ENCODE measurements at places on chromosomes 7 and 10.

DNA sequence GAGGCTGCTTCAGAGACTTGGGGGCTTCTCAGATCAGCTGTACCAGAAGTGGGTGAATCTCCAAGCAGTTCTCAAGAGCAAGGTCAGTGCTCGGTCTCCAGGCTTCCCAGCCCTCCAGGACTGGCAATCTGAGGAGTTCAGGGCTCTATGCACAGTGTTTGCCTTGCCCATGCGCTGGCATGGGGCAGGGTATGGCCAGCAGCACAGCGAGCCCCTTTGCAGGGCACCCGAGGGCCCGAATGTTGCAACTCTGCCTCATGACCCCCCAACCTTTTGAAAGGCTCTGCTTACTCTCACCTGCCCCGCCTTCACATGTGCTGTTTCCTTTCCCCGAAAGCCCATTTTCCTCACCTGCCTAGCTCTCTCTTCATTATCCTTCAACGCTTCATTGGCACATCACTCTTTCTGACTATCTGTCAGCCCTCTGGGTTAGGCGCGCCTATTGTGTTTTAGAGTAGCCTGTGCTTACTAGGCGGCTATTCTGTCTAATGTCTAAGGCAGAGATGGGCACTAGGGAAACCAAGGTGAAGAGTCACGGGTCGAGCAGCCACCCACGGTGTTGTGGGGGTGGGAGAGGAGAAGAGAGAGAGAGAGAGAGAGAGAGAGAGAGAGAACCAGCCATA, 83.6 kb downstream of the WDFY4 start:
- DNase-seq = no peak

DNA sequence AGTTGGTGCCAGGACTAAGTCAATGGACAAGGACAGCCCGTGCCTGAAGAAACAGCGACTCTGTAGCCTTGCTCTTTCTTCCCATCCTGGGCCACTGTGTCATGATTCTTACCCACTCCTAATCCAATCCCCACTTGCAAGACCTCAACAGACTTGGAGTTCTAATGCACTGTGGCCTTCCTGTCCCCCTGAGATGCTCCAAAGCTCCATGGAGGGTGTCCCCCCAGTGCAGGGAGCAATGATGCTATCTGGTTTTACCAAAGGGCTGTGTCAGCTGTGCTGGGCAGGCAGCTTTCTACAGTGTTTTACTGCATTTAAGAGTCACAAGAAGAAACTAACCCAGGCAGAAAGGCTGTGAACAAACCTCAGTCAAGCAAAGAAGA, 108.1 kb downstream of the PRKAG2 start:
- DNase-seq = no peak

- DNase-seq = no peak
Measured at GRCh38 chr7:4208086-4208485, 474.0 kb upstream of the FOXK1 start.

- DNase-seq = no peak
Measured at GRCh38 chr10:110208614-110209453, 1.4 kb downstream of the MXI1 start.

DNA sequence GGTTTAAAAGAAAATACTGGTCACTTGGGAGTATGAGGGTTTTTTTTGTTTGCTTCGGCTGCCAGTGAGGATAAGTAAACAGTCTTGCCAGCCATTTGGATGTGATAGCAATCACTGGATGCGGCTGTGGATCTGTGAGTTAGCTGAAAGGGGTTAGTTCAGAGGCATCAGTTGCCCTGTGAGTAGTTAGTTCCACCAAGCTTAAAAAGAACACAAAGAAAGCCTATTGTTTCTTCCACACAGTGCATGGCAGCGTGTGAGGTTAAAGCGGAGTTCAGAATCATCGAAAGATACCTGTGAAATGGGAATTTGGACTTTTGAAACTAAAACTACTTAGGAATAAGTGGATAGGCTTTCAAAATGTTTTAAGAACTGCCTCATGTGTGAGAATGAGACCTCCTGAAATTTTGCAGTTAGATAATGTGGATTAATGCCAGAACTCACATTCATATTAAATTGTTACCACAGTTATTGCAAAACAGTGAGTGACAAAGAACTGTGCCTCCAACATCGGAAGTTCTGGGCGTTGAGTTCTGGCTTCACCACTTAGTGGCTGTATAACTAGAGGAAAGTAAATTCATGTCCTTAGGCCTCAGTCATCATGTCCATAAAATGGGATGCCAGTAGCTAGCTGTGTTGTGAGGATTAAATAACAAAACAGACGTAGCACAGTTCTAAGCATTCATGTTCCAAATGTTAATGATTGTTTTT, 31.3 kb downstream of the KIAA1217 start:
- no peak for DNase-seq

DNA sequence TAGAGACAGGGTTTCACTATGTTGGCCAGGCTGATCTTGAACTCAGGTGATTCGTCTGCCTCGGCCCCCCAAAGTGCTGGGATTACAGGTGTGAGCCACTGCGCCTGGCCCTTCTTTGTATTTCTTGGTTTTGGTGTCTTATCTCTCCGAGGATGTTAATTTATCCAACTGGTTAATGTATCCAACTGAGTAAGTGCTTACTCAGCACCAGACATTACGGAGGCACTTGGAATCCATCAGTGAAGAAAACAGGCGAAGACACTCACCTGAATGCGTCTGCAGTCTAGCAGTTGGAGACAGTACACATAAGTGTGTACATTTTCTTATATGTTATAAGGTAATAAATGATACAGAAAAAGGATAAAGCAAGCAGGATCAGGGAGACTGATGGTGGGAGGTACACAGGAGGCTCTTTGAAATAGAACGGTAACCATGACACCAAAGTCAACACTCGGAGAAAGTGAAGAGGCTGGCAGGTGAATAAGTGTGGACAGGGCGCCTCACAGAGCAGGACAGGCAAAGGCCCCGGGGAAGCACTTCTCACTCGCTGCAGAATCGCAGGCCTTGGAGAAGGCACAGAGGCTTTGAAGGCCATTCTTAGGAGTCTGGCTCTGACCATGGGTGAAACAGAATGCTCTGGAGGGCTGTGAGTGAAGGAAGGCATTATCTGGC, 73.1 kb downstream of the LANCL2 start:
- DNase-seq = no peak

DNA sequence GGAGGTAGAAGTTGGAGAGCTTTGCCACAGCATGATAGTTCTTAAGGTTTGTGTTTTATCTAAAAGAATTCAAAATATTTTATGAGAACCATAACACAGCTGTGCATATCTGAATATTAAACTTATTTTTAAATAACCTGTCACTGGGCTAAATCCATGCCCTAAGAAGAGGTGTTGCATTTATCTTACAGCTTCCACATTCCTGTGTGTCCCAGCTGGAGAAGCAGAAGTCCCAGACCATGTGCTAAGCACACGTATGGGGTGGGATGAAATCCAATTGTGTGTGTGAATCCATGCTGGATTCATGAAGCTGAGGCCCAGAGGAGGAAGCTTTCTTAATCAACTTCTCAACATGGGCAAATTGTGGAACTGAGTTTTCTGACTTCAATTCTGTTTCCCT, 121.5 kb downstream of the PKD1L1 start:
- DNase-seq = no peak

DNA sequence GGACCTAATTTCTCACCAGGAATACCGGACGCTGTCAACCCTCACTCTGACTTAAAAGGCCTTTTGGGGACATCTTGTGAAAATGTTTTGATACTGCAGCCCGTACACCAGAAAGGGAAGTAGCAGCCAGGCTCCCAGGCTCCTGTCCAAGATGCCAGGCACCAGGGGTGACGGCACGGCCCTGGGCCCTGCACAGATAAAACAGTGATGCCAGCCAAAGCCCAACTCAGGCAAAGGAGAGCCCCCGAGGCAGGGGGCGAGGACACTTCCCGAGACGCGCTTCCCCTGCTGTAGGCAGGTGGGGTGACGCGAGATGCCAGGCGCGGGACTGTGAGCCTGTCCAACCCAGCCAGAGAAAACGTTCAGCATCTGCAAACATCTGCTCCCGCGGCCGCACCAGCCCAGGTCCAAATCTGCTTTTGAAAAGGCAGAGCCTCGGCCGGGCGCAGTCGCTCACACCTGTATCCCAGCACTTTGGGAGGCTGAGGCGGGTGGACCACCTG, 15.7 kb downstream of the ZFAND2A start:
- no peak for DNase-seq

DNA sequence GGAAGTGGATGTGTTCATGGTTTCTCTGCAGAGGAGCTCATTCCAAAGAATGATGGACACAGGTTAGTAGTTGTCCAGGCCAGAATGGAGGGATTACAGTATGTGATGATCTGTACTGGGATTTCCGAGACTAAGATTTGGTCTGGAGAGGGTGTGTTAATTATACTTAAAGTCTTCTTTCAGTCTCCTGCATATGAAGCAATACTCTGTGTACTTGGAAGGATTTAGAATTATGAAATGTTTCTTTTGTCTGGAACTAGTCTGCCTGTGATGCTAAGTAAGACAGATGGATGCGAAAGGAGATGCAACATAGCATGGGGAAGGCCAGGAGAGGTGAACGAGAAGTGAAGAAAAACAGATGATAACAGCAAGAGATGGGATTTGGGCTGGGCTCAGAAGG, 305.1 kb upstream of the LYZL1 start:
- DNase-seq = no peak

- DNase-seq = no peak
Measured at GRCh38 chr10:43821103-43821502, 172.4 kb upstream of the ZNF32 start.

DNA sequence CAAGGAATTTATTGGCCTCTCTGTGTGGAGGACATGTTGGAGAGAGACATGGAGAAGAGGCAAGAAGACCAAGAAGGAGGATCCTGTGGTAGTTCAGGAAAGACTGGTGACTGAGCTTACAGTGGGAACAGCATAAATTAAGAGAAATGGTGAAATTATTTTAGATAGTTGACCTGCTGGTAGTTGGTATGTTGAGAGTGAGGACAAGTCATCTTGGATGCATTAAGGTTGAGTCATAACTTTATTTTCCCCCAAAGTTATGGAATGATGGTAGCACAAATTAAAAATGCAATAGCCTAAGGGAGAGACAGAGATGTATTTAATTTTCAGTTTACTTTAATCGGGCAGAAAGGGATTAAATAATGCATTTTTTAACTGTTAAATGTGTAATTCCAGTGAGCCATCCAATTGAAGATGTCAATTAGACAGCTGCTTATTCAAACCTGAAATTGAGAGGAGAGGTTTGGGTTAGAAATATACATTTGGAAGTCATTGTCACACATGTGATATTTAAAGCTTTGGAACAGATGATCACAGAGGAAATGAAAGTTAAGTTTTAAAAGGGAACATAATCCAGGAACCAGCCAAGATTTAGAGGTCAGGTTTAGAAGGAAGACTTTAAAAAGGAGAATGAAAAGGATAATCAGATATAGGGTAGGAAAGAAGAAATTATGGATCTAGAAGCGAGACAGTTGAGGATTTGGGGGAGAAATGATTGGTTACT, 80.6 kb downstream of the DGKB start:
- no peak for DNase-seq

DNA sequence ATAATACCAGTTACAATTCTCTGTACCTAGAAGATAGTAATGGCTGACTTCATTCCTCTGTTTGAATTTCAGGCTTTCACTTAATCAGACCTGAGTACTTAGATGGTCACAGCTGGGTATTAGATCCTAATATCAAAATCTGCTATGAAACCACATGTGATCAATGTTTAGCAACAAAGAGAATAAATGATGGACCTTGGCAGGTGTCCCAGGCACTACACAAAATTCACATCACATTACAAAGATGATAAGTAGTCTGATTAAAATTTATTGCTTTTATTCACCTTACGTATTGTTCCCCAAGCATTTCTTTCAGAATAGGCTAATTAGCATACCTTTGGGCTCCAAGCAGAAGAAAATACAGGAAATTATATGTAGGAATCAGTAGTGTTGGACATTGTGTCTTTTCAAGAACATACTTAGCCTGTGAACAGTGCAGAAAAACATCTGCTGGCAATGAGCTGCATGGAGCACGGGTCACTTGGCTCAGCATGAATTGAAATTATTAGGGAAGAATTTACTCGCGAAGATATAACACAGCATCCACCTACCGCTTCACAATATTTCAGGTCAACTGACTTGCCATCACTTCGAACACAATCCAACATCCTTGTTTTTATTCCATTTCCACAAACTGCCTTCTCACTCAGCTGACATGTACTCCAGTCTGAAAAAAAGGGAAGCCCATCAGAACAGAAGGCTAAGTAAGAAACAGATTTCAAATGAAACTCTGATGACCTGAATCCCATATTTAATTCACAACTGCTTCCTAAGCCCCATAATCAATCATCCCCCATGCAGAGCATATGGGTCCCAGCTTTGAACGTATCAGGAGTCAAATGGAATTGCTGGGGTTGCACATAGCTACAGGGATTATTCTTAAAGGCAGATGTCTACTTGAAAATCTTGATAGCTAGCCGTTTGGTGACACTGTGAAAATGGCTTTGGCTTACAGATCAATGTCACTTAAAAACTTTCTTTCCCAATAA, 421.0 kb downstream of the THSD7A start:
- DNase-seq = no peak

DNA sequence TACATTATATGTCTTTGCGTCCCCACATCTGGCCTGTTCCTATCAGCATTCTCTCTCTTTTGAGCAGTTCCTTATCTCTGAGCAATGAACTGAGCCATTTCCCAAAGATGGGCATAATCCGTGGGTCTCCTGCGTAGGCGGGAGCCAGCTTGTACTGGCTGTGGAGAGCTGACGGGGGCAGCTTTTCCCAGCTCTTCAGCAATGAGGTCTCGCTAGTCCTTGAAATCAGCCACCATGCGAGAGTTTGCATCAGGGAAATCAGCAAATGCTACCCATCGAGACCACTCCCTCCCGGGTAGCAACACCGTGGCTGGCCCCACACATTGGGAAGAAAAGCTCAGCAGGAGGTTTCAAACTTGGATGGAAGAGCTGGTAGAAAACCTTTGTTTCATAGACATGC, 51.9 kb upstream of the FAM180A start:
- DNase-seq = no peak

- no peak for DNase-seq
Measured at GRCh38 chr10:95375418-95375817, 84.6 kb upstream of the PDLIM1 start.

- no peak for DNase-seq
Measured at GRCh38 chr10:72011468-72011867, 47.3 kb downstream of the CHST3 start.

GRCh38 chr10:9052767-9053166, 998.3 kb downstream of the GATA3 start:
- no peak for DNase-seq

- no peak for DNase-seq
Measured at GRCh38 chr10:70985824-70986622, 97.7 kb upstream of the PCBD1 start.

DNA sequence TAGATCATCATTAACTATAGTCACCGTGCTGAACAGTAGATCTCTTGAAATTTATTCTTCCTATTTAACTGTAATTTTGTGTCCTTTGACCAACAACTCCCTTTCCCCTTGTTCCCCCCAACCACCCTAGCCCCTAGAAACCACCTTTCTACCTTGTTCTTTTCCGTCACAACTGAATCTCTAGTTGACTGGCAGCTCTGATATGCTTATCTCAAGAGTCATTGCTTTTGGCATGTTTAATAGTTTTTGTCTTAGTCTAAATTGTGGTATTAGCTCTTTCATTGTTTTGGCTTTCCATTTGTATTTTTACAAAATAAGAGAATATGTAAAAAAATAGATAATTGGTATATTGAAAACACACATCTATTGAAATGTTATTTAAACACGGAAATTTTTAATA, 1.8 kb downstream of the GNAT3 start:
- no peak for DNase-seq

Data from stimulated activated CD8-positive, alpha-beta memory T cell treated with anti-CD3 and anti-CD28 coated beads, Interleukin-4, amount 100 ng/mL, for 4 hours (primary cell).